GM19239 (cell line): ENCODE measurements at places on chromosomes 2 and 18.
A peak's percentile ranks its signal among the peaks of the same experiment; 100 is the strongest.

GRCh38 chr2:229927817-229928321 lies 5.6 kb downstream of the FBXO36 start:
- no peak for DNase-seq

DNA sequence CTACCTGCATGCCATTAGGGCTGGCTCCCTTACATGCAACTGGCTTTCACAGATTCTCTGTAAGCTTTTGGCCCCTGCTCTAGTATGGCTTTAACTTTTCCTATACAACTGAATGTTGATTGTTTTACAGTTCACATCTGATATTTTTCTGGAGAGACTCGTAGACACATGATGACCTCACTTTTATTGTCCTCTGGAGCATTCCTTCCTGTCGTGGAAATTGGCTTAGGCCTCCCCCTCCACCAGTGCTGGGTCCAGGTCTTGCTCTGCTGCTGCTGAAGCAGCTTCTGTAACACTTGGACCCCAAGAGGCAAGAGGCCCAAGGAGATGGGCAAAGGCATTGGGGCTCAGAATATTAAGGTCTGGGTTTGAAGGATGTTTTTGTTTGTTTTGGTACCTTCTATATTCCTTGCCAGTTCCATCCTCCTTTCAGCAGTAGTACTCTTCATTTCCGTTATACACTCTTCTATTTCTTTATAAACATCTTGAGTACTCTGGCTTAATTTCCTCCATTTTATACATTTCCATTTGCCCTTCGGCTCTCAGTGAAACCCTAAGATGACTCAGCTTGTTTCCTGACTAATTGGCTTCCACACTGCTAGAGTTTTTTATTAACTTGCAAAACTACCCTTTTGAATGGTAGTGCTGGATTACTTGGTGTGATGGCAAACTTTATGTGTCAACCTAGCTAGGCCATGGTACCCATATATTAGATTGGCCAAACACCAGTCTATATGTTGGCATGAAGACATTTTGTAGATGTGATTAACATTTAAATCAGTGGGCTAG lies 219.8 kb downstream of the CDCA7 start:
- DNase-seq = no peak

- no peak for DNase-seq
Measured at GRCh38 chr18:24470022-24470618, 9.7 kb downstream of the HRH4 start.

GRCh38 chr2:232026910-232027309 lies 65.4 kb downstream of the DIS3L2 start:
- DNase-seq = peak; percentile 40

GRCh38 chr2:179606141-179606540 lies 255.3 kb downstream of the ZNF385B start:
- DNase-seq = no peak

DNA sequence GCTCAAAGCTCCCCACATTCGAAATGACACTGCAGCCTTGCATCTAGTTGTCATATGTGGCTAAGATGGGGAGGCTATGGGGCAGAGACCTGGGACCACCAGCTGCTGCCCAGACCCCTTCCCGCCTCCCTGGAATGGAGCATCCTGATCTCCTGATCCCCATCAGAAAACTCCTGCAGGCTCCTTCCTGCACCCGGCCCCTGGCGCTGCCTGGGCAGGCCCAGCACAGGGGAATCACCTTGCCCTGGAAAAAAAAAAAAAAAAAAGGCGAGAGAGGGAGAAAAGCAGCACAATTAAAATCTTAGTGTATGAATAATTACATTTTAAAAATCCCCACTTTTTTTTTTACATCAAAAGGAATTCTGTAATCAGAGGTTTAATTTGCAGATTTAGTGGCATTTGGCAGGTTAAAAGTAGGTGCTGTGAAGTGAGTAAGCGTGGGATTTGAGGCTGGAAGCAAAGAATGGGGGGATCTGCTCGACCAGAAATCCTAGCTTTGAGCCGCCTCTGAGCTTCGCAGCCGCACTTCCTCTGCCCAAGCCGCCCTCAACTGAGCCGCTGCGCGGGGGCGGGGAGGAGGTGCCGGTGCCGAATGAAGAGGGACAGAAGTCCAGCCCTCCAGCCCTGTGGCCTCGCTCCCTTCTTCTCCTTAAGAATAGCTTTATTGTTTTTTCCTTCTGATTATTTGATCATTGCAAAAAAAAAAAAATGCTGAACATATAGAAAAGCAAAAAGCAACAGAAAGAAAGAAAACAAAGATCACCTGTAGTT lies 30.0 kb downstream of the THNSL2 start:
- no peak for DNase-seq

GRCh38 chr2:135743860-135744259 lies 2.2 kb downstream of the UBXN4 start:
- no peak for DNase-seq

DNA sequence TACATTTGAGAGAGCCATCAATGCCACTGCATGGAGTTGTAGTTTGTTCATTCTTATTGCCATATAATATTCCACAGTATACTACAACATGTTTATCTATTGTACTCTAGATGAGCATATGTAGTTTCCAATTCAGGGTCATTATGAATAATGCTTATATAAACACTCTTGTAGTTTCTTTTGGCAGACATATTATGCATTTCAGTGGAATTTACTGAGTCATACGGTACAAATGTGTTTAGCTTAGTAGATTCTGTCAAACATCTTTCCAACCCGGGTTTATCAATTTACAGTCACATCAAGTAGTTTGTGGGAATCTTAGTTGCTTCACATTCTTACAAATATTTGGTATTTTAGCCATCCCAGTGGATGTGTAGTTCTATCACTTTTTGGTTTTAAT lies 161.1 kb downstream of the KCNH7 start:
- no peak for DNase-seq

DNA sequence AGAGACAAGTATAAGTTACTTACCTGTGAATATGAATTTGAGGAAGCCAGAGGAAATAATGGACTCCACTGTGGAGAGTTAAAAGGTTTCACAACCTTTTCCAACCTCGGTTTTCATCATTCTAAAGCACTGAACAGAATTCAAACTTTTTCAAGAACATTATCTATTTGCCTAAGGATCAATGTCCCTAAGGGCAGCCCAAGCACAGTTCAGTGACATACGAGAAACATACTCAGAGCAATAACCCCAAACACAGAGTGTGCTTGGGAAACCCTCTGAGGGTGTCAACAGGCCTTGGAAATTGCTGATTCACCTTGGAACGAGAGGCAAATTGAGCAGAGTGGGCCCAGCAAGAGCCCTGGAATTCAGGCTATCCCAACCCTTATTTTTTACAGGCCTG lies at the start of gene ABCB11:
ABCB11 (minus strand) TSS at position 123 of the 400 bp plus-strand sequence. CDS start 13,199 bp downstream, outside the sequence.
- no peak for DNase-seq

- no peak for DNase-seq
Measured at GRCh38 chr2:95268211-95269035, 5.8 kb upstream of the PROM2 start.

- no peak for DNase-seq
Measured at GRCh38 chr2:218631837-218632236, 24.1 kb downstream of the PLCD4 start.

DNA sequence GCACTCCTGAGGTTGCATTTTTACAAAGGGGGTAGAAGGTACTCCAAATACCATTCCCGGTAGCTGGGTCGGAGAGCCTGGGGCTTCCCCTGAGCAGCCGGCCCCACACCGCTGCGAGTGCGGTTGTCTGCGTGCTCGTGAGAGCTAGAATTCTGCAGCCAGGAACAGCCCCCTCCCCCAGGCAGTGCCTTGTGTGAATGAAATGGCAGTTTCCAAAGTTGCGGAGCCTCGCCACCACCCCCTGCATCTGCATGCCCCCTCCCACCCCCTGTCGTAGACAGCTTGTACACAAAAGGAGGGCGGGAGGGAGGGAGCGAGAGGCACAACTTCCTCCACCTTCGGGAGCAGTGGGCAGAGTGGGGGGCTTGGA lies 1.1 kb downstream of the MYCN start:
- no peak for DNase-seq

DNA sequence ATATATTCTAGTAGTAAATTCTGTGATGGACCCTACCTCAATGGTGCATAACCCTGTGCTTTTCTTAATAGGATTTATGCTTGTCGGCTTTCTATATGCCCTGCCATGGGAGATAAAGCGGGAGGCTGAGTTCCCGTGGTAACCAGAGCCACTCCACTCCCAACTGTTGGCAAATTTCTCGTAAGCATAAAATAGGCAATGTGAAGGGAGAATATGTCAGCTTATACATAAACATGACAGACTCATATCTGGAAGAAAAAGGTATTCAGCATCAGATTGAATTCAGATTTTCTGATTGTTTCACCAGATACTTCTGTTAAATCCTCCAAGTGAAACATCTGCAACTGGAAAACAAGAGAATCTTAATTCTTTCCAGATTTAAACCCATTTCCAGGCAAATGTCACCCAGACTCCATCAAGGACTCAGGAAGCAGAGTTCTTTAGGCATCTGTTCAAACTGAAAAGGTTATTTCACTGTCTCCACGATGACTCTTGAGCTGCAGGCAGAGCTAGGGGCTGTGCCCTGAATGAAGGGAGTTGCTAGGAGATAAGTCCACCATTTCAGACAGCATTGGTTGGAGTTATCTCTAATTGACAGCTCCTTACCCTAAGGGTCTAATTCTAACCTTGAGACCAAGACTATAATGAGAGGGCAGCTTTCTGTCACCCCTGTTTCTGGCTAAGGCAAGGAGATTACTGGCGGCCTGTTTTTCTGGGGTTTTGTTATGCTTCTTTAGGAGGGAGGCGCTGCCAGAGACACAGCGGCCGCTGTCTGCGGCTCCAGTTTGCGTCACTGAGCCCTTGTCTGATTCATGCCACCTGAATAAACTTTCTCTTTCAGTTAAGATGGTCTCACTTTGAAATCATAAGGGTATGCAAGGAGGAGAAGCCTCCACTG lies 381.3 kb downstream of the SOX11 start:
- no peak for DNase-seq

- no peak for DNase-seq
Measured at GRCh38 chr18:61782545-61782944, 110.3 kb downstream of the RNF152 start.

DNA sequence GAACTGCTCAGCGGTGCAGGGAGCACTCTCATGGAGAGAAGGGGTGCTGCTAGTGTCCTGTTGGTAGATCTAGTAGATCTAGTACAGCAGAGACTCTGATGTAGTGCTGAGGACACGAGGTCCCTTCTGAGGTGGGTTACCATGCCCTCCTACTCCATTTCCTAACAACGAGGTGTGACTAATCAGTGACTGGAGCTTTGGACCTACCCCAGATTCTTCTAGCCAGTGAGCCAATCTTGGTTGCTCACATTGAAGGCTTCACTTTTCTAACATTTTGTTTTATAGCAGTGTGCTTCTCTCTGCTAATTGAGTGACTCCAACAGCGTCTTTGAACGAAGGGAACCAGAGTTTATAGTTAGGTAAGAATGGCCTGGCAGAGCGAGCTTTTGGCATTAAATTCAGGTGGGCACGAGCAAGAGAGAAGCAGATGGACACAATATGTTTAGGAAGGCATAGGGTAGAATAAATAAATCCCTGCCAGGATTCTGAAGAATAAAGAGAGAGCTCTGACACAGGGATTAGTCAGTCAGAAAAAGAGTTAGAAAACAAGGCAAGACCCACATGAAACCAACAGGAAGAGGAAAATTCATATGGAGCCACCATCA lies 306.0 kb upstream of the RAB12 start:
- no peak for DNase-seq

DNA sequence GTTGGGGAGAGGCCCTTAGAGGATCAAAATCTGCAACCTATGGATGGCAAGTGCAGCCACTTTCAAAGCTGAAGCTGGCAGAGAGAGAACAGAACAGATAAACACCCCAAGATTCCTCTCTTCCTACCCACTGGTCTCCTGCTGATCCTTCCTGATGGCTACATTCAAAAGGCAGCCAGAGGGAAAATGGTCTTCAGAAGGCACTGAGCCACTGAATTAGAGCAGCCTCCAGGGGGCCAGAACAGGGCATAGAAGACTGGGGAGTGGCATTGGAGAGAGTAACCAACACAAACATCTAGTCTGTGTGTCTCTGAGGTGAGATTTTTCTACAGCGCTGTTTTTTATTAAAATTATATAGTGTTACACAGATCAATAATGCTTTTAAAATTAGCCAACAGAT lies 432.6 kb downstream of the PARD3B start:
- no peak for DNase-seq

DNA sequence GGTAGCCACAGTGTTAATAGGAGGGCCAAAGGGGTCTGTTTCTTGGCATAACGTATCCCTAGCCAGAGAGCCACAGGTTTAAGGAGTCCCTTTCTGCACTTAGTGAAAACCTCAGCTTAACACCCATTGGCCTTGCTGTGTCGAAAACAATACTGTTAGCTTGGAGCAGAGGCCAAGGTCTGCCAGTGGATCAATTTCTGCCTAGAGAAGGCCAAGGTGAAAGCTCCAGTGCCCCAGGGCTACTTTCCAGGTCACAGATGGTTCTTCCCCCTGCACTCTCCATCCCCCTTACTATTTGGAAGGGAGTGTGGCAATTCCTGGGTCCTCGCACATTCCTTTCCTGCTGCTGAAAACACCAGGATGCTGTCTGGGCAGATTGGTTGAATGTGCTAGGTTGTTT lies 74.8 kb upstream of the TNP1 start:
- no peak for DNase-seq

GRCh38 chr18:49893036-49893435 lies 79.7 kb upstream of the ACAA2 start:
- no peak for DNase-seq

GRCh38 chr18:48124857-48125626 lies 194.6 kb upstream of the SMAD2 start:
- no peak for DNase-seq

DNA sequence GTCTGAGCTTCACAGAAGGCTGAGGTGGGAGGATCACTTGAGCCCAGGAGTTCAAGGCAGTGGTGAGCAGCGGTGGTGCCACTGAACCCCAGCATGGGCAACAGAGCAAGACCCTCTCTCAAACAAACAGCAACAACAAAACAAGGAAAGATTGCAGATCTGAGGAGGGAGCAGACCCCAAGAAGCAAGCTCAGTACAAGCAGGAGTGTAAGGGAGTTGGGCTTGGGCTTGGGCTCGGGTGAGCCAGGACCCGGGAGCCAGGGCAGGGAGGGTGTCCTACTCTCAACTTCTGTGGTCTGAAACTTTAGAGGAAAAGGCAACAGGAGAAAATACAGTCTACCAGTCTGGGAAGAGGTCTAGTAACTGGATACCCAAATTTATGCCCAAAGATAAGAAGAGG lies 92.0 kb upstream of the RAB12 start:
- DNase-seq = no peak

DNA sequence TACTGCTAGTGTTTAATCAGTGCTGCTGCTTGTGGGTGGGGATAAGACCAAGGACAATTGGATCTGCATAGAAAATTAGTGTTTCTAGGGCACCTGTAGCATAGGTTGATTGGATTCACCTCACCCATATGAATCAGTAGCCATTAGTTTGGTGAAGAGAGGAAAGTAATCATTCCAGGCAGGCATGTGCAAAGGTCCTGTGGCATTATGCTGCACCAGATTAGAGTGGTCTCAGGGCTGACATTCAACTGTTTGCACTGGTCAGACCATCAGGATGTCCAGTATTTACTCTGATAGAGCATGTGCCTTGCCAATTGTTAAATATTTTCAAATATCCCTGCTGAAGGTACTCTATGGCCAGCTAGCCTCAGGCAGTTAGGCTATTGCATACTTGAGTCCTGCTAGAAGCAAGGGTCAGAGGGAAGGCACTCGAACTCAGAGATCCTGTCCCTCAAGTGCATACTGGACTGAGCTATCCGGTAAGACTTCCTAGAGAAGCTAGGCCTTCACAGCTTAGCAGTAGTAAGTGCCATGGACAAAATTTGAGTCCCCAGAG lies 64.7 kb downstream of the SKA1 start:
- DNase-seq = no peak
